ENCODE measurements at places on chromosomes 16 and 17.

DNA sequence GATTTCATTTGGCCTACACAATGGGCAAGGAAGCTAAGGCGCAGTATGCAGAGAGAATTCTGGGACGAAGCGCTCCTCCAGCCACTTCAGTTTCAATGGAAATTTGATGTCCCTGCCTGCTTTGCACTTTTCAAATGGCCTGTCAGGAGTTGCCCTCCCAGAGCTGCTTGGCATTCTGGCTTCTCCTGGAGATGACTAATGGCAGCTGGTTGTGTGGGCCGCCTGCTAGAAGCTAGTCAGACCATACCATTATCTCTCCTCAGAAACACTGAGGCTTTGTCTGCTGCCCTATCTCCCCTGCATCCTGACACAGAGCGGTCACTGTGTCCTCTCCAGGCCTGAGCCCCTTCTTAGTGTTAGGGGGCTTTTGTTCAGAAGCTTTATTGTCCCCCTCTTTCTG lies 180.1 kb downstream of the SPECC1 start:
- DNase-seq: no peak

- no peak for DNase-seq
Observed at GRCh38 chr16:72536723-72537435, 364.9 kb upstream of the PMFBP1 start.

- DNase-seq: no peak
Observed at GRCh38 chr17:73096866-73097265, 4.4 kb upstream of the SLC39A11 start.

DNA sequence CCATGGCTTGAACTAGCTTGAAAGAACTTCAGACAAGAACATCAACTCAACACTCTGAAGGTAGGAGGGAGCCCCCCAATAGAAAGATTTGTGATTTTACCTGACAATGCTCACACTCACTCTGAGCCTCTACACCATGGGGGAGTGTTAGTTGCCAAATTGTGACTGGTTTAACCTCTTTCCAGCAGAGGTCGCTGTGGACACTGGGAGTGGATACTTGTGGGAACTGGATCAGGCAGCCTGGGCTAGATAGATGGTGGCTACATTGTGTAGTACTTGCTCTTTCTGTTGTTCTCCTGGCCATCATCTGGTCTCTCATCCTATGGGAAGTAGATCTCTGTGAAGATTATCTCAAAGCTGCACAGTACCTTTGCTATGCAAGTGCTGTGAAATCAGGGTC lies 2.9 kb downstream of the SMPD3 start:
- peak; percentile 64 for DNase-seq

GRCh38 chr16:85403693-85404092 lies 209.4 kb upstream of the GSE1 start:
- DNase-seq: no peak

GRCh38 chr17:48062273-48062672 lies 14.1 kb downstream of the NFE2L1 start:
- no peak for DNase-seq

DNA sequence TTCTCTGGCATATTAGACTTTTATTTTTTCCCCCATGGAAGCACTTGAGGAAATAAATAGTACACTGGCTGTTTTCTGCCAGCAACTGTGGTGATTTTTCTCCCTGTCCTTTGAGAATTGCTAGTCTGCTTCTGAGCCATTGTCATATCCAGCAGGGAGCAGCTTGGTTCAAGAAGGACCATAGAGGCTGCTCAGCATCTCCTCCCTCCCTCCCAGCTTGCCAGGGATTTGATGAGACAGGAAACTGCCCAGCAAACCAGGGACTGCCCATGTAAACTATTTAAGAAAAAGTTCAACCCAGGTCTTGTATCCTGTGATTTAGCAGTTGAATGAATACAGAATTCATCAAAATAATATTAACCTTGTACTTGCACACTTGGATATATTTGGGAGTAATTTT lies 39.5 kb downstream of the CYB5B start:
- DNase-seq: no peak

DNA sequence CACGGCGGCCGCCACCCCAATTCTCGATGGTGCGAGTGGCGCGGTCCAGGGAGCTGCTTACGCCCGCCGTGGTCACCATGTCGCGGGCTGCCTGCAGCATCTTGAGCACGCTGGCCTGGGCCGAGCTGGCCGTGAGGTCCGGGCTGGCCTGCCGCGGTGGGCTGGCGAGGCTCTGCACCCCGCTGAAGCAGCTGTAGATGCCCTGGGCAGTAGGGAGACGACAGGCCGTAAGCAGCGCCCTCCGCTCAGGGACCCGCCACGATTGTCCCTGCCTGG lies 16.4 kb downstream of the GRIN2C start:
- no peak for DNase-seq

GRCh38 chr16:2959206-2959605 lies 4.9 kb upstream of the KREMEN2 start:
- no peak for DNase-seq

DNA sequence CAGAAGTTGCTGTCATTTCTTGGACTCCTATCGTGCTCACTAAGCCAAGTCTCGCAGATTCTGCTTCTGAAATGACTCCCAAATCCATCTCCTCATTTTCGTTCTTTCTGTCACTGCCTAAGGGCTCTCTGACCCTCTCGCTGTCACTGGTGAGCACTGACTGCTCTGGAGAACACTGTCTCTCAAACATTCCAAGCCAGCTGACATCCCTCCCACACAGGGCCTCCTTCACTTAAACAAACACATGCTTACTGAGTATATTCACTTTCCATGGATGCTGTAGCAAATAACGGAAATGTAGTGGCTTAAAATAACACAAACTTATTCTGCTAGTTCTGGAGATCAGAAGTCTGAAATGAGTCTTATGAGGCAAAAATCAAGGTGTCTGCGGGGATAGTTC lies 18.8 kb downstream of the CACNG1 start:
- DNase-seq: no peak

DNA sequence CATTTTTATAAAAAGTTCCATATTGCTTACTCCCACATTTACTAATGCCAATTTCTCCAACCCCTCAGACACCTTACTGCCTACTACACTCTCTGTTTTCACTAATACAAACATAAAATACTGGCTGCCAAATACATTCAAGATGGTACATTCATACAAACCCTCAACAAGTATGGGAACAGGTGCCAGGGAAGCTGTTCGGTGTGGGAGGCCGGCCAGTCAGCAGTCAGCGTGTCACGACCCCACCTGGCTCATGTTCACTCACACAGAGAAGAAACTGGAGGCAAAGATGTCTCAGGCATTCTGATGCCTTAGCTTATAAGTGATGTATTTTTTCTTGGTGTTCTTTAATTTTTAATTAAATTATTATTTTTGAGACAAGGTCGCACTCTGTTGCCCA lies 42.4 kb upstream of the TRAP1 start:
- DNase-seq: no peak

DNA sequence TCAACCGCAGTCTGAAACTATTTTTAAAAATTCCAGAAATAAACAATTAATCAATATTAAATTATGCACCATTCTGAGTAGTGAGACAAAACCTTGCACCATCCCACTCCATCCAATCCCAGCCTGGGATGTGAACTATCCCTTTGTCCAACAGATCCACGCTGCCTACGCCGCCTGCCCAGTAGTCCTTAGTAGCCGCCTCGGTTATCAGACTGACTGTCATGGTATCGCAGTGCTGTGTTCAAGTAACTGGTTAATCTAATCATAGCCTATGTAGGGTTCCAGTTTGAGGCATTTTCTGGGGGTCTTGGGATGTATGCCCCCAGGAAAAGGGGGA lies 437.7 kb downstream of the HS3ST3B1 start:
- no peak for DNase-seq

DNA sequence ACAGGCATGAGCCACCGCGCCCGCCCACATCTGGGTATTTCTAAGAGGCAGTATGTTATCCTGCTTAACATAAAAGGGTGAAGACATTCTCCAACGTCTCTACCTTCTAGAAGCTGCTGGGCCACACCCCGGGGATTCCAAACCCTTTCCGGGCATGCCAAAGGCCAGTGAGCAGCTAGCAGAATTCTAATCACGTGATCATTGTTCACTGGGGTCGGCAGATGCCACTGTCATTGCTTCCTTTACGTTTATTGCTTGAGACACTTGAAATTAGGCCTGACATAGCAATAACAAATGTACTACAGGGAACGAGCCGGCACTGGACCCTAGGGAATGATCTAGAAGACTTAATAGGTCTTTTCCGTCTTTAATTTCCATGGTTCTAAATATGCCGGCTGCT lies 141.2 kb upstream of the ZFHX3 start:
- DNase-seq: no peak

GRCh38 chr16:85832570-85833218 lies 33.2 kb downstream of the COX4I1 start:
- no peak for DNase-seq

GRCh38 chr17:1730326-1731193 lies 6.1 kb downstream of the WDR81 start:
- DNase-seq: no peak

DNA sequence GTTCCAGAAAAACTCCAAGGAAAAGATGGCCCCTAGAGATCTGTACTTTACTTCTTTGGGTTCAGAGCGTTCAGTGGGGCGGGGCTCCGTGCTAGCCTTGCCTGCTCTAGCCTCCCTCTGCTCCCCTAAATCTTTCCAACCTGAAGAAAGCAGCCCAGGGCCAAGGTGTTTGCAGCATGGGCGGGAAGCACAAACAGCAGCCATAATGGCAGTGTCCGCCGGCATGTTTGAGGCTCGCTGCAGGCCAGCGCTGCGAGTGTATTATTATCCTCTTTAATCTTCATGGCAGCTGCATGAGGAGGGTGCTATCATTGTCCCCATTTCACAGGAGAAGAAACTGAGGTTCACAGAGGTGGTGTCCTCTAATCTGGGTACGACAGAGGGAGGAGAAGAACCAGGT lies 10.4 kb downstream of the CALB2 start:
- no peak for DNase-seq

DNA sequence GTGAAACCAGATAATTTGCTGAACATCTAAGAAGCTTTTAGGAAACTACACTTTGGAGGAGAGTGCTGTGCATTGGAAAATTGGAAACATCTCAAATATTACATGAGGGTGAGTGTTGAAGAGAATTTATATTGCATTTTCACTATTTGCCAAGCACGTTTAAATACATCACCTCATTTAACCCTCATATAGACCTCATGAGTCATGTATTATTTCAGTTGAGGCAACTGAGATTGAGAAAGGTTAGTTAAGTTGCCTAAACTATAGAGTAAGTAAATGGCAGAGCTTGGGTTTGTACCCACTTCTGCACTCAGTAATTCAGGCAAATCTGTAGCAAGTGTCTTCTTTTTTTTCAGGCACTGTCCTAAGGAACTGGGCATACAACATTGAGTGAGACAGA lies 3.7 kb upstream of the NLK start:
- DNase-seq: no peak

GRCh38 chr16:71883168-71883848 lies 674 bp downstream of the ZNF821 start:
- DNase-seq: peak; percentile 67

GRCh38 chr17:58207451-58207850 lies 11.6 kb downstream of the MKS1 start:
- DNase-seq: no peak

GRCh38 chr17:33651686-33652085 lies 358.6 kb upstream of the ASIC2 start:
- DNase-seq: no peak

GRCh38 chr17:61366076-61366714 lies 33.4 kb upstream of the TBX2 start:
- no peak for DNase-seq

- DNase-seq: no peak
Observed at GRCh38 chr16:68284847-68285246, 20.5 kb downstream of the SLC7A6 start.

DNA sequence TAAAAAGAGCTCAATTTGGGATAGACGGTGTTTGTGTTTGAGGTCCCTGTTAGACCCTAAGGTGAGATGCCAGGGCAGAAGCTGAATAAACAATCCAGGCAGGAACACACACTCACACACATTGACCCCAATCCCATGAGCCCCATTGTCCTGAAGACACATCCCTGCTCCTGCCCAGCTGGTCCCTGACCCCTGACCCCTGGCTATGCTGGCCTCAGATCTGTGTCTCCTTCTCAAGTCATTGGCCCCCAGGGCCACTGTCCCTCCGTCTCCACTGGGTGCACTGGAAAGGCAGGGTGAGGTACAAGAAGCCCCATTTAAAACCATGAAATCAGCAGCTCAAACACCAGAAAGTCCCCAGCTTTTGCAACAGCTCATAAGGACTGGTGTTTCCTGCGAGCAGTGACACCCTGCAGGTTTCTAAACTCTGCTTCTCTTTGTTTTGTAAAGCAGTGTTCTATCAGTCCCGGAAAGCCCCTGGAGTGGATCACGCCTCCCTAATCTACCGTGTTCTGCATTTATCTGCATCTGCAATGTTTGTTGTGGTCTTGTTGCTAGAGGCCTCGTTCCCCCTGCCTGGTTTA lies 18.0 kb upstream of the ASGR2 start:
- peak; percentile 74 for DNase-seq

- no peak for DNase-seq
Observed at GRCh38 chr17:33989361-33990148, 265.5 kb upstream of the CCL2 start.

DNA sequence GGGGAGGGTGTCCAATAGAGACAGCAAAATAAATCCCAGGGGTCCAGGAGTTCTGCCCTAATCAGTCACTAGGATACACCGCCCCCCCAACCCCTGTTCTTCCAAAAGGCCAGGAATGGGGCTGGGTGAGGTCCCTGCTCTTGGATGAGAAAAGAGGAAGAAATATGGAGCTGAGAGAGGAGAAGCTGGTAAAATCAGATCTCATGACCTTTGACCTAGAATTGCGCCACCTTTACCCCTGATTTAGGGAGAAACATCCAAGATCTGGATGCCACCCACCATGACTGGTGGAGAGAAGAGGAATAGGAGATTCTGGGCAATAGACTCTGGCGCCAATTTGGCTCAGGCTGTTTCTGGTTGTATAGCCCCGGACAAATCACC lies 707 bp upstream of the CACNB1 start:
- DNase-seq: no peak

- no peak for DNase-seq
Observed at GRCh38 chr17:8332688-8333087, 7.0 kb upstream of the ODF4 start.

GRCh38 chr17:35780950-35781349 lies 14.5 kb downstream of the MMP28 start:
- no peak for DNase-seq

DNA sequence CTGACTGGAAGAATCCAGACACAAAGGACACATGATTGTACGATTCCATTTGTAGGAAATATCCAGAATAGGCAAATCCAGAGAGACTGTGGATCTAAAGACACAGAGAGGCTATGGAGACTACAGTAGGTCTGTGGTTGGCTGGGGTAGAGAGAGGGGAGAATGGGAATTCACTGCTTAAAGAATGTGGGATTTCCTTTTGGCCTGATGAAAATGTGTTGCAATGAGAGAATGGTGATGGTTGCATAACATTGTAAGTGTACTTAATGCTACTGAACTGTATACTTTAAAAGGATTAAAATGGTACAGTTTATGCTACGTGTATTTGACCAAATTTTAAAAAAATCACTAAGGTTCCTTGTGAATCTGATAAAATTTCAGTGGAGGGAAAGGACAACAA lies 62.1 kb downstream of the GPRC5B start:
- DNase-seq: no peak

- peak; percentile 53 for DNase-seq
Observed at GRCh38 chr17:66514227-66514806, 211.9 kb downstream of the PRKCA start.

All from activated T-cell treated with anti-CD3 and anti-CD28 coated beads, Interleukin-2, amount 50 U/mL, for 72 hours (primary cell).